ENCODE measurements at places on chromosomes 4 and X. TPM values are rescaled to one million over a fixed set of nuclear protein-coding genes. Genes with fewer than 3 reads are reported as not detected.

DNA sequence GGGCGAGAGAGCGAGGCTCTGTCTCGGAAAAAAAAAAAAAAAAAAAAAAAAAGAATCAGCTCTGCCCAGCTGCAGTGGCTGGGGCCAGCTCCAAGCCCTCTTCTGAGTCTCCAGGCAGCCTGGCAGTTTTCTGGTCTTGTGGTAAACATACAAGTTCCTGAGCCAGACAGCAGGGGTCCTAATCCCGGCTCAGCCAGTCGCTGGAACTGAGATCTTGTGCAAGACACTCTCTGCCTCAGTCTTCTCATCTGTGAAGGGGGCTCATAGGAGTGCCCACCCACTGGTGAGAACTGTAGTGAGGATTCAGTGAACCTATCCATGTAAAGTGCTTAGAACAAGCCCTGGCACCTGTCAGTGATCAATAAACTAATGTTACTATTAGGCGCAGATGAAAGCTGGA, 41.8 kb downstream of the C4orf50 start:
- DNase-seq, result no peak

The FAM241A gene
- 1.9 TPM for total RNA-seq

DNA sequence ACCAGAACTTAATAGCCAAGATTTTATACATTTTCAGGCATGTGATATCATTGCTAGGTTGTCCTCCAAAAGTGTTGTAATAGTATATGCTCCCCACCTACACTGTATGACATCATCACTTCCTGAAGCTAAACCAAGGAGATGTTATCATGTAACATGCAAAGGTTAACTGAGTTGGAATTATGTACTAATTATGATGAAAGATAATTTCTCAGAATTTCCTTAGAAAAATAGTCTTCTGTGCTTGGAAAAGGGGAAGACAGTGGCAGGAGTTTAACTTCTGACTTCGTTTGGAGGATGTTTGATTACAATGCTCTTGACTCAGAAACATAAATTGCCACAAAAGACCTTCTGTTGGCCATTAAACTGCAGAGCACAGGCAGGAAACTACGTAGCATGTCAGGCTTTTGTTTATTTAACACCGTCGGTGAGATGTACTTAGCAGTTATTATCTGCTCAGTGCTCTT, 83.6 kb upstream of the GUCY1A1 start:
- no peak for DNase-seq

GRCh38 chrX:130330706-130331105, 9.0 kb upstream of the SLC25A14 start:
- peak; percentile 57 for DNase-seq

The USP17L25 gene
- not detected for total RNA-seq

The MAP9 gene
- 6.4 TPM for total RNA-seq

The PPP1R2C gene
- not detected for total RNA-seq

GRCh38 chr4:24809376-24809775, 14.0 kb downstream of the SOD3 start:
- peak; percentile 12 for DNase-seq

The SLITRK2 gene
- 0.11 TPM for total RNA-seq

DNA sequence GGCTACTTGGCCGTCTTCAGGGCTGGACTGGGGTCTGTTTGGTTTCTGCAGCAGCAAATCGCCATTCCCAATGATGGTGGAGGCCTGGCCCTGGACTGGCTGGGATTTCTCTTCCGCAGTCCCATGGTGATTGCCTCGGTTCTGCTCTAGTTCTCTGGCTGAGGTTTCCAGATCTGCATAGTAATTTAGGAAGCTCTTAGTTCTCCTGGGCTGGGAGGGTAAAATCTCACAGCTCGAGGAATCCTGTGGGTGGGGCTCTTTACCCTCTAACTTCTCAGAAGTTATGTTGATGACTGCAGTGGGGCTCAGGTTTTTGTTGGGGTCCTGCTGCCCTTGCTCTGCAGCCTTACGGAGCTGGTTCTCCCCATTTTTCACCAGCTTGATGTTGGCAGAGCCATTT, 200.6 kb downstream of the APBB2 start:
- no peak for DNase-seq

- no peak for DNase-seq
Observed at GRCh38 chrX:130172127-130172845, 524 bp downstream of the RAB33A start.

- no peak for DNase-seq
Observed at GRCh38 chrX:108736509-108737479, at the start of gene IRS4. Gene IRS4, minus strand, starts transcription at chrX:108736563.

DNA sequence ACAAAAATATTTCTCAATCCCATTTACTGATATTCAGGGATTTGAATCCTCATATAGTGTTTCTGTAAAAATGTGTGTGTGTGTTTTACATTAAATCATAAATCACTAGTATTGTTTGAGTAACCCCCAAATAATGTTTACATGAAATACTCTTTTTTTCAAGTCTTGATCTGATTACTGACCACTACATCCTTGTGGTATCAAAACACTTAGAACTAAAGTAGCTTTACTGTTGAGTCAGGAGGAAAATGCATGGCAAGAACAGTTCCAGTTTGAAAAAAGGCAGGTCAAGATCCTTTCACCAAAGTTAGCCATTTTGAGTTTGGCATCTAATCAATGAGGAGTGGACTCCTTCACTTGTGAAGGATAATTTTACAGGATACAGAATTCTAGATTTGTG, 3.6 kb upstream of the WDR19 start:
- no peak for DNase-seq

The GAGE12F gene
- not detected for total RNA-seq

DNA sequence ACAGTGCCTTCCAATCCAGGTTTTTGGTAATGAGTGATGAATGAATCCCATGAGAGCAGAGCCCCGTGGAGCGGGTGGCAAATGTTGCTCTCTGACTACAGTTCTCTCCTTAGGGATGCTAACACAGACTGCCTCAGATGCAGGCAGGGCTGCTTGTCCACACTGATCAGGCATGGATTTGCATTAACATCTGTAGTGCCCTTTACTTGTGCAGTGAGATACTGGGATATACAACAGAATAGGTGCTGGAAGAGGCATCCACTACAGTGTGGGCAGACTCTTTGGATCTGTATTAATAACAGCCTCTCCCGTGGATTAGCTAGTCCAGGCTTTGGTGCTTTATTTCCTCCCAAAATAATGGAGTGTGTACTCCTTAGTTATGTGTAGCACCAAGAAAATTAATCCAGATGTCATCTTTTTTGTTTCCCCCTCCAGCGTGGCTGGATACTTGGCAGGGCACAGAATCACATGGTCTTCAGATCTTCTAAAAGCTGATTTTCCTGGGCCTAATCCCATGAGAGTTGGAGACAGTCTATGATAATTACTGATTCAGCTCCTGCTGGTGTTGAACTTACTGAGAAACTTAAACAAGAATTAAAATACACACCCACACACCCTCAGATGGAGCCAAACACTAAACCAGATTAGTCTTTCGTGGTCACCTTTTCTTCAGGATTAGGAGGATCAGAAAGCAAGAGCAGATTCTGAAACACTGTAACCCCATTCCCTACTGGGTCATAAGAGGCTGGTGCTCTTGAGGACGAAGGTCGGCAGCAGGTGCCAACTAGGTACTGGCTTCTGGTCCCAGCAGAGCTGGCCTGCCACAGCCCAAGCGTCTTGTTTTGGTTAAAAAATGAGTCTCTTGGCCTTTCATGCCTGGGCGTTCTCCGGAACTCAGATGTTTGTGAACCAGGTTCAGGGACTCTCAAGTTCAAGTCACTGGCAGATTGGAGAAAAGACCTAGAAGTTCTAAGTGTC, 23.1 kb upstream of the NAP1L5 start:
- no peak for DNase-seq

The FAT4 gene
- 1.5 TPM for total RNA-seq

GRCh38 chr4:145670422-145670821, 9.5 kb upstream of the C4orf51 start:
- no peak for DNase-seq

DNA sequence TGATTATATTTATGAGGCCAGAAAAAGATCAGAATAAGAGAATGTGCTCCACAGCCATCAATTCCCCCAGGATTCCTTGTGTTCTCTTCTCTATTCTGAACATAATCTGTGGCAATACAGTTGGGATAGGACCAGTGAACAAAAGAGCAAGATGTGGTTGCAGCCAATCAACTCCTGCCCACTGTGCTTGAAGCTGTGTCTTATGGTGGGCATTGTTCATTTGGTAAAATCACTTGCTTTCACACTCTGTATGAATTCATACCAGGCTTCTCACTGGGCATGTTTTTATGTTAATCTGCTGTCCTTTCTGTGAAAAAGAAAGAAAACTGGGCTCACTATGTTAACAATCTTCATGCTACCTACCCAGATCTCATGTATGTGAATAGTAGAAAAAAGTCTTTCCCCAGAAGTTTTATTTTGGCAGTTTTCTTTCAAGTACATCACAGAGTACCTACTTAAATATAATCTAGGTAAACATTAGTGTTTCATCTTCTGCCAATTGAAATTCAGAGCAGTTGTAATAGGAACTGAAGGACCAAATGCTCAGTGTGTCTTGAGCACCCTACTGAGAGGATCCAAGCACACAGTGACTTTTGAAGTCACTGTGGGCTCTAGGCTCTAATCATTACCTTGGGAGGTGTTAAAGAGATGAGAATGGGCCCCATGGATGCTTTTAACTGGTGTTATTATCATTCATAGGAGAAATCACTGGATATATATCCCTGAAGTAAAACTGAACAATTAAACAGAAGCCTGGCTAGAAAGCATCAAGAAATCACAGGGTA, 429.2 kb upstream of the TRAM1L1 start:
- DNase-seq, result no peak

- DNase-seq, result no peak
Observed at GRCh38 chrX:96540111-96540631, 144.5 kb upstream of the DIAPH2 start.

DNA sequence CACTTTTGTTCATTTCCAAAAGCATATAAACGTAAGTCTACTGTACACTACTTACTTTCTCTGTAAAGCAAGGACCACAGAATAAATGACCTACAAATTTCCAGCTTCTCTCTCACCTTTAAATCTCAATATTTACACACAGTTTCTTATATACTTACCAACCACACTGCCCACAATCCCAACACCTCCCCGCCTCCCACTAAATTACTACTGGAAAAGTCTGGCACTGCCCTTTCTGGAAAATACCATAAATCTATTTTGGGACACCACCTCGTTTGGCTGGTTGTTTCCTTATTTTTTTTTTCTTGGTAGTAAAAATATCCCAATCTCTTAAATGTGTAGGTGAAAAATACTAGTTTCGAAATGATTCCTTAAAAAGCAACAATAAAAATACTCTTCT, 19.6 kb downstream of the FAT1 start:
- peak; percentile 67 for DNase-seq

The CLDN22 gene
- total RNA-seq, result not detected

The MAGEA3 gene
- total RNA-seq, result 0.40 TPM

The GC gene
- not detected for total RNA-seq

The USP26 gene
- total RNA-seq, result not detected

The AFP gene
- total RNA-seq, result 0.48 TPM

Data from colonic mucosa (tissue), 4 donors.